Effector CD8-positive, alpha-beta T cell (primary cell): ENCODE measurements at places on chromosomes 2 and 18.

- DNase-seq: no peak
Measured at GRCh38 chr2:109231428-109231827, 102.4 kb downstream of the SH3RF3 start.

DNA sequence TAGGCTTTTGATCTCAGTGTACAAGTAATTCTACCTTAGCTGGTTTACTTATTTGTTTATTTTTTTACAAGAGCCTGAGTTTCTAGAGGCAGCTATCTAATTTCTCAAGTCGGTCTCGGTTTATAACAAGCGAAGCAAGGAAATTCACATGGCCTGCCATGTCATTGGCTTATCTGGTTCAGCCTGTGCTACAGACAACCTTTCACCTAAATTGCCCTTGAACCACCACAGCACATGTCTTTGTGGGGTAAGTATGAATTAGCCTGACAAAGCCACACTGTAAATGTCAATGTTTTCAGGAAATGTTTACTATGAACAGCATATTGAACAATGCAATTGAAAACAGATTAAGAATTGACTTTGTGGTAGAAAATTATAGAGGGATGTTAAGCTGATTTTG lies 167.1 kb downstream of the PID1 start:
- no peak for DNase-seq

DNA sequence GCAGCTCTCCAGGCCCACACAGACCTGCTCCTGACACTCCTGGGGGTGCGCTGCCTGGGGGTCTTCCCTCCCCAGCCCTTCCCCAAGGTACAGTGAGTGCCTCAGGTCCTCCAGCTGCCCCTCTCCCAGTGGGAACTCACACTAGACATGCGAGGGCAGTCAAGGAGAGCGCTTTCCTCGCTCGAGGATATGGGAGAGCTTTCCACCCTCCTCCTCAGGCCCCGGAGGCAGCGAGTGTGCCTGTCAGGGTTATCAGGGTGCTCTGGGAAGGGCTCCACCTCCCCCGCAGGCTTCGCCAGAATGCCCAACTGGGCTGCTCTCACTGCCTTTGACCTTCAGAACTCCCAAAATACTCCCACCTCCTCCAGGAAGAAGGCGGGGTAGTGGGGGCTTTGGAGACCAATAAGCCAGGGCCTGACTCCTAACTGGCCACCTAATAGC lies 85.7 kb upstream of the LAPTM4A start:
- no peak for DNase-seq

DNA sequence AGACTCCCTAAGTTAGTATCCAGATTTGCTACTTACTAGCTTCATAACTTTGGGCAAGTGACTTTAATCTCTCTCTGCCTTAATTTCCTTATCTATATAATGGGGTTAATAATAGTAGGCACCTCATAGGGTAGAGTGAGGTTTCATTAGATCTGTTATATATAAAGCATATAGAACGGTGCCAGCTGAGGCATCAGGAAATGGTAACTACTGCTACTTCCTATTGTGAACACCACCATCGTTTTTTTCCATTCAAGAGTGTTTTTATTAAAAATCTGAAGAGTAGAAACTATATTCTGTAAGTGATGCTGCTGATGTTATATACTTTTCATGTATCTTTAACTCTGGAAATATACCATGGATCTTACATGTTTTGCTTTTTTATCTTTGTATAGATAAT lies 44.3 kb downstream of the MALT1 start:
- DNase-seq: no peak

- DNase-seq: no peak
Measured at GRCh38 chr2:180728928-180729559, 251.4 kb upstream of the UBE2E3 start.

DNA sequence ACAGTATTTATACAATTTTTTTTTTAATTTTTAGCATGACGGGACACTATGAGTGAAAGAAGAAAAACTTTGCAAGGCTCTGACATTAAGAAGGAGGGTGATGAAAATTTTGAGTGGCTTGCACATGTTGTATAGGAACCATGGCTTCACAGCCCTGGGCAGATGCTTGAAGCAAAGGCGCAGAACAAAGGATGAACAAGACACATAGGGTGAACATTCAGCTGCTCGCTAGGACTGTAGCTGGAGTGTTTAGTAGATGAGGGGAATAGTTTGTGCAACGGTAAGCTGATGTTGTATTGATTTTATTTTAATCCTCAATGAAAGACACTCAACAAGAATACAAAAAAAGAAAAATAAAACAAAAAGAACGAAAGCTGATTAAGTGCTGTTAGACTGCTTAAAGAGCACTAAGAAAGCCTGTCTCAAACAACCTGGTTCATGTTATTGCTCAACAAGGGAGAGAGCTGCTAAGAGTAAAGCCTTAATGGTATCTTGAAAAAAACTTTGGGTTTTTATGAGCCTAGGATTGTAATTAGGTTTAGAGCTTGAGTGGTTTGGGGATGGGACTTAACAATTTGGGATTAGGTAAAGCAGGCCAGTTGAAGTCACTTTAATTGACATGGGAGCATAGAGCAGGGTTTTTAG lies 41.2 kb upstream of the GCFC2 start:
- no peak for DNase-seq

DNA sequence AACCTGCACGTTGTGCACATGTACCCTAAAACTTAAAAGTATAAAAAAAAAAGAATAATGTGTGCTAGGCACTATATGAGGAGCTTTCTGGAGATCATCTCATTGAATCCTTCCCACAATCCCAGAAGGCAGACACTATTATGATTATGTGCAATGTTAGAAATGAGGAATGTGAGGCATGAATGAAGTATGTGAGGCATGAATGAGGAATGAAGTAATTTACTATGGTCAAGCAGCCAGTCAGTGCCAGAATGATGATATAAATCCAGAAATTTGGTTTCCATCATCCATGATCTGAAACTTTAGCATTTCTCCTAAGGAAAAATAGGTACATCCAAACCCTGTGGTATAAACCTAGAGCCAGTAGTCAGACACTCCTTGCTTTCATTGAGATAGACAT lies 42.0 kb downstream of the CCDC148 start:
- no peak for DNase-seq

DNA sequence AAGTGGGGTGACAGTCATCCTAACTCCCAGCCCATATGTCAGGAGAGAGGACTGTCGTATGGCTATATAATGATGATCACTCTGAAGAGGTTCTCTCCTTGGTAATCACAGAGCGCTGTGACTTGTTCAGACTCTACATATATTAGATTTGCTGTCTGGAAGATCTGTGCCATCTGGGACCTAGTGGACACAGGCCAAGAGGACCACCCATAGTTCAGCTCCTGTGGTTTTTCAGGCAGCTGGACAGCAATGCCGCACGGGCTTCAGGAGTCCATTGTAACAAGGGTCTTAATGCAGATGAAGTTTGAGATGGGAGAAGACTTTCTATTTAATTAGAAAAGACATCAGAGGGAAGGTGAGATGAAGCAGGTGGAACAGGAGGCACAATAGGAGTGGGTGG lies 40.1 kb upstream of the EPHA4 start:
- DNase-seq: no peak

GRCh38 chr2:17821535-17822444 lies 5.5 kb downstream of the MSGN1 start:
- DNase-seq: no peak

- DNase-seq: no peak
Measured at GRCh38 chr2:20186078-20186854, 38.7 kb downstream of the SDC1 start.

DNA sequence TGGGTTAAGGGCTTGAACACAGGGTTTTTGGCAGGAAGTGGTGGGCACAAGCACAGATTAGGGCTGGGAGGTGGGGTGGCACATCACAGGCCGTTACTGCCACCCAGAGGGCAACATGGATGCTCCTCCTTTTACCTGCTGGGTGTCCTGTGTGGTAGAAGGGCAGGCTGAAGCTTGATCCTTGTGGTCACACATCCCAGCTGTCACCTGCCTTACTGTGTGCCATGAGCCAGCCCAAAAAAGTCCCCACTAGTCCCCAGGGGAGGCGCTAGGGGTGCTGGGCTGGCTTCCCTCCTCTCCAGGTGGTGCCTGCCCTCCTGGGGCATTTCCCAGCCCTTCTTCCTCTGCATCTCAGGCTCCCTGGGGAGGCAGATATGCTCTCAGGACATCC lies 50.5 kb upstream of the ALPP start:
- DNase-seq: no peak

- no peak for DNase-seq
Measured at GRCh38 chr2:100039291-100039980, 103.0 kb downstream of the AFF3 start.

DNA sequence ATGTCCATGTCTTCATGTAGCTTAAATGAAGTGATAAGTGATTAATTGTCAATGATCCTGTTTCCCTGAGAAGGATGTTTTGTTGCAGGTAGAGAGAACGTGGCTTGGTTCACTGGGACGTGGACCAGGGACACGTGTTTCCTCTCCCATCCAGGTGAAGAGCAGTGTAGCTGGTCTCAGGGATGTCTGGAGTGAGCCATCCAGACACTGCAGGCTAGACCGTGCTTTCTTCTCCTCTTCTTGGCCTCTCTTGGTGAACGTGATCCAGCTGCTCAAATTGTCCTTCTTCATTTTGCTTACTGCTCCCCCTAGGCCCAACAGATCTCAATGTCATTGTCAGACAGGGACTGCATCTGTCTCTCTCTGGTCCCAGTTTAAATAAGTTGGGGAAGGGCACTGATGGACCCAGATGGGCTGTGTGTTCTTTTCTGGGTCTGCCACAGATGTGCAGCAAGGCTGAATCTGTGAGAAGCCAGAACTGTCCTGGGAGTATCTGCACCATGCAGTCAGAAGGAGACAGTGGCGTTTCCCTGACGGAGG lies 263.8 kb downstream of the CYRIA start:
- DNase-seq: no peak

DNA sequence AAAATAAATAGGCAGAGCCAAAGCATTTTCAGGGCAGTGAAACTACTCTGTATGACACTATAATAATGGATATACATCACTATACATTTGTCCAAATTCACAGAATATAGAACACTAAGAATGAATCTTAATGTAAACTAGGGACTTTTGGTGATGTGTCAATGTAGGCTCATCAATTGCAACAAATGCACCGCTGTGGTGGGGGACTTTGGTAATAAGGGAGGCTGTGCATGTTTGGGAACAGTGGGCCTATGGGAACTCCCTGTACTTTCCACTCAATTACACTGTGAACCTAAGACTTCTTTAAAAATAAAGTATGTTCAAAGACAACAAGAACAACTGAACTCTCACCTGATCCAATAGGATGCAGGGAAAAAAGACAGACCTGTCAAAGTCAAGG lies 220.7 kb downstream of the CMPK2 start:
- DNase-seq: no peak

- DNase-seq: no peak
Measured at GRCh38 chr2:27606611-27607010, 22.2 kb downstream of the CCDC121 start.

DNA sequence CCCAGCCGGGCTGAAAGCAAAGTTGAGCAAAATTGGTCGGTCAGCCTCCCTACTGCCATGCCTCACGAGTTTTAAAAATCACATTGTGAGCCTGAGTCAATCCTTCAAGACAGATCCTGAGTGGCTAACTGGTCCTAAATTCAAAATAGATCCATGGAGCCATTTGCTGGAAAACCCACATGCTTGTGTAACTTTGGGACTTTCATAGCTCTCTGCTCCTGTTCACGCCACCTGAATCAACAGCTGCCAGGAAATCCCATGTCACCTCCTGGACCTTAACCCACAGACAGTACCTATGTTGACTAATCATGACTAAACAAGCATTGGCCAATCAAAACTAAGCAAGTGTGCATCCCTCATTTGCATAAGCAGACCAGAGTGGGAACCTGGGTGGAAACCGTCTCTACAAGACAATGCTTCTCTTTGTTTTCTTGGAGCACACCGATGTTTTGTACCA lies 42.8 kb upstream of the LDLRAD4 start:
- no peak for DNase-seq

DNA sequence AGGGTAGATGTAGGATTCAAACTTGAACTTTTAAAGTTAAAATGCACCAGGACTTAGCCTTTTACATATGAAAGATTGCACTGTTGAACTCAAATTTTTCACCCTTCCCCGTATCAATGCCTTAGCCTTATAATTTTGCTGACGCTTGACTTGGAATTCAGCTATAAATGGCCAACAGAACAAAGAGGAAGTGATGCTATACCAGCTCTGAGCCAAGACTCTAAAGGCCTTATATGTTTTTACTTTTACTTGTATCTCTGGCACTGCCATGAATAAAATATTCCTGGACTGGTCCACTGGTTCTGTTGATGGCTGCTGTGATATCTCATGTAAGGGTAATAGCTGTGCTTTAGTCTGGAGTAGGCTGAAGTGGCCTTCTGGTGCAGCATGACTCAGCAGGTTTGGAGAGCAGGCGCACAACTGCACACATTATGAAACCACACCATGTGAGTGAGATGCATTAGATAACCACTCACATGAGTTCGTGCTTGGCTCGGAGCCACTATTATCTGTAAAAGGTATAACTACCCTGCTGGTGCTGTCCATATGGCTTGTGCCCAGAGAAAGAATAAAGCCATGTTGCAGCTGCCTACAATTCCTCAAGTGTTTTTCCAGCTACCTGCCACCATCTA lies 8.4 kb upstream of the IER3IP1 start:
- no peak for DNase-seq

DNA sequence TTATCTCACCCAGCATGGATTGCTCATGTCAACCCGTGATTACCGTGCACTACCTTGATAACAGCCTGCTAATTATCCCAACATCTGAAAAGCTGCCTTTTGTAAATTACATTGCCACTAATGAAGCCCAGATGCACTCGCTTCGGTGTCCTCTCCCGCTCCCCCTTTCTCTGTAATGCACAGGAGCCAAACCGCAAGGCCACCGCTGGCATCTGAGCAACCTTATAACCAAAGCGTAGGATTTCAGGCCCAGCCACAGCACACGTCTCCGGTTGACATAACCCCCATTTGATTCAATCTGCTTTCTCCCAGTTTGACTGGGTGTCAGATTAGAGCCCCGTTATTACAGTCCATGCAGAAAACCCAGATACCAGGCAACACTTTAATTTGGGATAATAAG lies 341.2 kb downstream of the ALK start:
- DNase-seq: no peak

DNA sequence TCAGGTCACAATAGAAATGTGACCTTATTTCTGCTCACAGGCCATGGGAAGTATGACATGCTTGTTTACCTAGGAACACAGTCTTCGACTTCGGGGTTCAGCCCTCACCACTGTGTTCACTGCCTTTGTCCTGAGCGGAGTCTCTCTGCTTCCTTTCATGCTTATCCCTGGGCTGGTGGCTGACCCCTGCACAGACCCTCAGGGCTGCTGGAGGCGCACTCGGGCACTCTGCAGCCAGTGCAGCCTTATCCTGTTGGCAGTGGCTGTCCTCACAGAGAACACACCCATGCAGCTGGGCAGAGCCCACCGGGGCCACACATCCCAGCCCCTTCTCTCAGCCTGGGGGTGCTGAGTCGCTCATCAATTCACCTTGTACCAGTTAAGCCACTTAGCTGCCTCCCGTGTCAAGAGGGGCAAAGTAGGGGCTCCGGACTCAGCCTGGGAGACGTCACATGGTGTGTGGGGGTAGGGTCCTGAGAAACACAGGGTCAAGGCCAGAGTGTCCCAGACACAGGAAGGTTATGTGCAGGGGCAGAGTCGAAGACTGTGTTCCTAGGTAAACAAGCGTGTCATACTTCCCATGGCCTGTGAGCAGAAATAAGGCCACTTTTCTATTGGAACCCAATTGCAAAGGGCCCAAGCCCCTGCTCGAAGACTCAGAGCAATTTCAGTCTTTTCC lies 107.5 kb downstream of the FAM210A start:
- DNase-seq: no peak

GRCh38 chr2:42021464-42021863 lies 26.4 kb upstream of the PKDCC start:
- no peak for DNase-seq

- no peak for DNase-seq
Measured at GRCh38 chr2:65128297-65129190, 1.4 kb downstream of the RAB1A start.
